ENCODE measurements at places on chromosomes 11 and 22. TPM values are rescaled to one million over a fixed set of nuclear protein-coding genes. Genes with fewer than 3 reads are reported as not detected.

GRCh38 chr11:19848219-19848618 lies 135.6 kb downstream of the NAV2 start:
- DNase-seq, result no peak

DNA sequence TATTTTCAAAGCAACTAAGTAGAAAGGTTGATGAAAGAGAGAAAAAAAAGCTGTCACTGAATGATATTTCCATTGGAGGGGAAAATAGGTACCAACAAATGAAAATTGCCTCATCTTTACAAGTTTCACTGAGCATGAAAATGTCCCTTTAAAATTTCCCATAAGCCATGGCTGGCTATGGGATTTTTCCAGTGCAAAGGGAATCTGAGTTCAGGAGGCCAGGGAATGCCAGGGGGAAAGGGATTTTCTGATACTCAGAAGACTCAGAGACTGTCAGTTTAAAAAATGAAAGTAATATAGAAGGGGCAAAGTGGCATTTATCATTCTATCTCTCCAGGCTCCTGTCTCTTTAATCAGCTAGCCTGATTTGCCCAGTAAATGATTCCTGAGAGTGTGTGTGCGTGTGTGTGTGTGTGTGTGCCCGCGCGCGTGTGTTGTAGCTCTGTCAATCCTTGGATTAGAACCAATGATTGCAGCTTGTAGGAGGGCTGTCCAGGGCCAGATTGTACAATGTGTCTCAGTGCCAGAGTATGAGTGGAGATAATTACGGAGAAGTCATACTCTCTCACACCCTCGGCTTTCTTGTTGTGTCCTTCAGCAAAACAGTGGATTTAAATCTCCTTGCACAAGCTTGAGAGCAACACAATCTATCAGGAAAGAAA lies at the start of gene NTM:
TSS of gene NTM (plus strand) at position 526 of the 662 bp plus-strand sequence.
- DNase-seq, result no peak

DNA sequence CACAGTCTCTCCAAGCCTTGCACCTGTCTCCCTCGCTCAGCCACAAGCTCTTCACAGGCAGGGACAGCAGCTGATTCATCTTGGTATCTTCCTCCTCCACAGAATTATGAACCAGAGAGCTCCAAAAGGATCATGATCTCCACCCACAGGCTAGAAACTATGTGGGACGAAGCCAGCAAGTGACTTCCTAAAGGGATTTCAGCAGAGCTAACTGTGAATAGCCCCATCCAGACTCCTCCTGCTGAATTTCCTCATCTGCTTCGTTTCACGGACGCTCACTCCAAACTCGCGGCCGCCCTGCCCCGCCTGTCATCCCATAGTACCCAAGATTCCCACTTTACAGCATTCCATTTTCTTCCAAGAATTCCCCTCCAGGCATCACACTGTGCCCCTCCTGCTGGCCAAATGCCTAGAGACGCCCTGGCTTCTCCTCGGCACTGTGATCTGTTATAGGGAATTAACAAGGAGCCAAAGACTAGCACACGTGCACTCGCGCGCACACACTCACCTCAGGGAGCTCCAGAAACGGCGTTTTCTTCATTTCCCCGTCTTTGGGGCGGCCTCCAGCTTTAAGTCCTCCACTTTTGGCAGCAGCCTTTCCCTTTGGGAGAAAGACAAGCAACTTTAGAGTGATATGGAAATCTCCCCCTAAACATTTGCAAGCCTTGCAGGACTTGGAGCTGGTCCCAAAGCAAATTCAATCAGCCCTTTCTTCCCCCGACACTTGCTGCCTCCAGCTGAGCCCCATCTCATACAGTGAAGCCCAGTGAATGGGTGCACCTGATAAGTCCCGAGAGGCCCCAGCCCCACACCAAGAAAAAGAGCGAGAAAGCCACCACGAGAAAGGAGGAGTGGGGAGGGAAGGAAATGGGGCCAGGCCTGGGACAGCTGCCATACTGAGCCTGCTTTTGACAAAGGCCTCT lies 35.5 kb downstream of the SPATA19 start:
- DNase-seq, result no peak

DNA sequence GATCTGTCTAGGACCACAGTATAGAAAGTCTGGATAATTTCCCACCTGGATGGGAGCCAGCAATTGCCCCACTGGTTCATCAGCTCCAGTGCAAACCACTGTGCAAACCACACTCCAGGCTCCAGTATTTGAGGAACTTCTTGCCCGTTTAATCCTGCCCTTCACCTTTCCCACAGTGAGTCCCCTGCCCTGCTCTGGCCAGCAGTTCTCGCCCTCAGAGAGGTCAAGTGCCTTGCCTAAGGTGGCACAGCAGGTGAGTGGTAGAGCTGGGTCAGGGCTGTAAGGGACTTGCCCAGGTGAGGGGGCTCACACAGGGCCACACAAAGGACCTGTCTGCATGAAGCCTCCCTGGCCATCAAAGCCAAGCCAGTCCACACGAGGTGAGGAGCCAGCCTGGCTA lies 24.1 kb downstream of the MS4A10 start:
- no peak for DNase-seq

DNA sequence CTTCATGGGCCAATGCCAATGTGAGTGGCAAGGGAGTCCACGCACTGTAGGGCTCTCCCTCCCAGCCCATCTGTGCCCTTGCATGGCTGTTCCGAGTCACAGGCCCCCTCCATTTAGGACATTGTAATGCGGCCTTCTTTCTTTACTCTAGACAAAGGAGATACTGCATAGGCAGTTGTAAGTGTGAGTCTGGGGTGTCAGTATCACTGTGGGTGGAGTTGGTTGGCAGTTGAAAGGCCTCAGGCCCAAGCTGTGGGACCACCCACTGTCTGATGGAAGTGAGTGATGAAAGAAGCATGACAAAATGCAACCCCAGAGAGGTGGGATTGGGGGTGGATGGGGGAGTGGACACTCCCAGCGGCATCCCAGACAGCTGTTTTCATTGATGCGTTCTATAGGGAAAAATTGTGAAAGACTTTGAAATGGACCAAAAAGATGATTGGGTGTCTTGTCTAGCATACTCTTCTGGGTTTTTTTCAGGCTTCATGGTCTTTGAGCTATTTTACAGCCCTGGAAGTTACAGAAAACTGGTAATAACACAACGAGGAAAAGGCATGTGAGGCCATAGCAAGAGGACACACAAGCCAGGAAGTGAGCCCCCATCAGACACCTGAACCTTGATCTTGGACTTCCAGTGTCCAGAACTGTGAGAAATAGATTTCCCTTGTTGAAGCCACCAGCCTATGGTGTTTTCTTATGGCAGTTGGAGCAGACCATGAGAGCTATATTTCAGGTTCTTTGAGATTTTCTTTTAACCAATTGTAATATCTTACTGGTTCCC lies 114.6 kb downstream of the NECTIN1 start:
- peak; percentile 48 for DNase-seq

DNA sequence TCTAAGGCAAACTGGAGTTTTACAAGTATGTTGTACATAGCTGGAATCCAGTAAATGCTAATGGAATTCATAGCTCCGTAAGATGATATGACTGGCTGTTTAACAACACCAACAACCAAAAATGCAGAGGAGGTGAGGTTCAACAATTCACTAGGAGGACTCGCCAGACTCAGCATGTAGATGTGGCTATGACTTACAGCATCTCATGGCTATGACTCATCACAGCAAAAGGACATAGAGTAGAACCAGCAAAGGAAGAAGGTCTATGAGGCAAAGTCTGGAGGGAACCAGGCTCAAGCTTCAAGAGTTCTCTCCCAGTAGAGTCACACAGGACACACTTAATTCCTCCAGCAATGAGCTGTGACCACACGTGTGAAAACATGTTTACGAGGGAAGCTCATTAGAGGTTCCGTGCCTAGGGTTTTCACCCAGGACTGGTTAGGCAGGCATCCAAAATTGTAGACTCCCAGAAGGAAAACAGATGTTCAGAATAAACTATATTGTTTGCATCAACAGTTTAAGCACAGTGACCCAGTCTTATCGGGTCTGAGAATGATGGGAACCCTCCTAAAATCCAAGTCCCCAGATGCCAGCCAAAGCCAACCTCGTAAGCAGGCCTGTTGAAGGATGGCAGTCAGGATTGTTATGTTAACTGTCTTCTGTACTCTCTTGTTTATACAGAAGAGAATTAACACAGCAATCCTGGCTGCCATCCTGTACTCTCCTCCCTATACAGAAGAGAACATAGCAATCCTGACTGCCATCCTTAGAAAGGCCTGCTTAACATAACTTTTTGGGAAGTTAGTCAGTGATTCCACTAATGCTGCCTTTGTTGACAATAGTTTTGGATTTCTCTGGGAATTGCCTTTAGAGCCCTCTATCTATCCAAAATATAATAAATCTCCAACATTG lies 116.6 kb downstream of the LARGE1 start:
- no peak for DNase-seq

DNA sequence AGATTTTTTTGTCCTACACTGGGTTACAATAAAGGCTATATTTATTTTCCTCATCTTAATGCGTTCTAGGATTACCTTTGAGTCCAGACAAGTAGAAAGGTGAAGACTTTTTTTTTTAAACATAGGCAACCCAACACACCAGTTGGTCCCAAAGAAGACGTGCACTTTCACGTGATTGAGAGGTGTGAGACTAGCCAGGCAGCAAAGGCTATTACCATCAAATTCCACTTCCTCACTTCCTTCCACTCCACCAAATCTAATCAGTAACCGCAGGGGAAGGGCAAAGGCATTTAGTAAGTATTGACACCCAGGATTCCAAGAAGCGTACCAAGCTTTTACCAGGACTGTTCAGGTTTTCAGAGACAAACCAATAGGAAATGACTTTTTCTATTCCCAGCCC lies 109.3 kb downstream of the APIP start:
- DNase-seq, result no peak

GRCh38 chr11:67079065-67079705 lies 22.5 kb downstream of the RHOD start:
- DNase-seq, result no peak

GRCh38 chr11:128290106-128290840 lies 297.1 kb downstream of the ETS1 start:
- DNase-seq, result peak; percentile 81

GRCh38 chr22:44102121-44102520 lies 78.0 kb downstream of the PARVB start:
- DNase-seq, result peak; percentile 9

Gene DCHS1
- total RNA-seq, result 42.3 TPM

Gene TEF
- 20.5 TPM for total RNA-seq

Gene STT3A
- total RNA-seq, result 101 TPM

Gene PLAAT4
- total RNA-seq, result 19.3 TPM

Gene PLA2G6
- 14.3 TPM for total RNA-seq

Gene GAS2L1
- 25.4 TPM for total RNA-seq

Gene P2RX6
- total RNA-seq, result 0.19 TPM

Gene CDHR5
- not detected for total RNA-seq

Gene TREH
- not detected for total RNA-seq

Gene EHF
- total RNA-seq, result not detected

Gene CECR2
- 0.24 TPM for total RNA-seq

Gene ACCS
- total RNA-seq, result 30.5 TPM
